ENCODE measurements at places on chromosomes 12 and 14. TPM values are rescaled to one million over a fixed set of nuclear protein-coding genes. Genes with fewer than 3 reads are reported as not detected.

PLEKHD1 gene
- 0.12 TPM for total RNA-seq

ACADS gene
- total RNA-seq = 15.9 TPM

DNA sequence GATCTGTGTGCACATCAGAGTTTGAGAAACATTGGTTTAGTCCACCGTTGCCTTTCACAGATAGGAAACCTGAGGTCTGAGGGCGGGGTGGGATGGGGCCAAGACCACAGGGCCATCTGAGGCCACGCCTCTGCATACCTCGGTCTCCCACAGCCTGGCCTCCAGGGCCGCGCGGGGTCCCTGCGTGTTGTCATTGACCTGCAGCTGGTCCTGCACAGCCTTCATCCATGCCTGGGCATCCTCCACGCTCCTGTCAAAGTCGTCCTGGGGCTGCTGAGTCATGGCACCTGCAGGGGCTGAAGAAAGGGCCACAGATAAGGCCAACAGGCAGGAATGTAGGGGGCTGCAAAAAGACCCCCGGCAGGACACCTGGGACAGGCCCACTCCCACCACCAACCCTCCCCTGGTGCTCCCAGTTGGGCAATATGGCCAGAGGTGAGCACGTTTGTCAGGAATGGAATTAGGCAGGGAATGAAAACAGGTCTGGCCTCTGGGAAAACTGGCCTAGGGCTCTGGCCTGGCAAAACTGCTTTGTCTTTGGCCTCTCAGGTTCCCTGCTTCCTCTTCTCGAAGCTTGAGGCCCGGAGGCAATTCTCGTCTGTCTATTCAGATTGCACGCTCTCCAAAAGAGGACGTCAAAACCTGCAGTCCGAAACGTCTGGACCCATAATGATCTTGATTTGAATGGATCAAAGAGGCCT is 40.8 kb downstream of the SYNE3 start:
- DNase-seq = no peak

CLEC4C gene
- not detected for total RNA-seq

GRCh38 chr14:74711651-74712050 is 1.2 kb downstream of the AREL1 start:
- no peak for DNase-seq

GYS2 gene
- total RNA-seq = not detected

DNA sequence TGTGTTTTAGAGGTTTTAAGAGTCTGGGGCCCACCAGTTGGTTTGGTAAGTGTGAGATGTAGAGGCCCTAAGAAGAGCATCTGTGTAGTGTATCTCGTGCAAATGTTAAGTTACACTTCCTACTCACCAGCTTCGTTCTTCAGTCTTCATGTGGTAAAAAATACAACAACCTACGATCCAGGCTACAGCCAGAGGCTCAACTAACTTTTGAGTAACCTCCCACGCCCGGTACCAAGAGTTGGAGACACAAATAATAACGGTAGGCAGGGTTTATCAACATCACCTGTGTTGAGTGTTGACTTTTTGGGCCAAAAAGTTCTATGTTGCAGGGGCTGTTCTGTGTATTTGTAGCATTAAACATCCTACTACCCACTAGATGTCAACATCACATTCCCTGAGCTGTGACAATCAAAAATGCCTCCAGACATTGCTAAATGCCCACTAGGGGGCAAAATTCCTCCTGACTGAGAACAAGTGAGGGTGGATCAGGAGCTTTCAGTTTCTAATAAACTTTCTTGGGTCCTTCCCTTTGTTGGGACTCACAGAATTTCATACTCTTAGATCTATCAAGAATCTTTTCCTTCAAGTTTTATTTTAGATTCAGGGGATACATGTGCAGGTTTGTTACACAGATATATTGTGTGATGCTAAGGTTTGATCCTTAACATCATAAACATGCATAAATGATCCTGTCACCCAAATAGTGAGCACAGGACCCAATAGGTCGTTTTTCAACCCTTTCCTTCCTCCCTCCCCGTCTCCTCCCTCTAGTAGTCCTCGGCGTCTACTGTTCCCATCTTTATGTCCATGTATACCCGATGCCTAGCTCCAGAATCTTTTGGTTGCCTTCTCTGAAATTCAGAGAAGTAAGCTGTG is 94.7 kb downstream of the SLC2A13 start:
- DNase-seq = peak; percentile 62

LMO3 gene
- total RNA-seq = not detected

TMEM179 gene
- total RNA-seq = not detected

GRCh38 chr12:29762637-29763300 is 21.0 kb downstream of the TMTC1 start:
- DNase-seq = no peak

GRCh38 chr14:71208702-71209357 is 301.6 kb downstream of the PCNX1 start:
- no peak for DNase-seq

GRCh38 chr14:54085841-54086240 is 129.2 kb upstream of the BMP4 start:
- DNase-seq = no peak

GRCh38 chr14:58152014-58152857 is at the start of gene ARMH4:
ARMH4 (minus strand) TSS chr14:58152213; CDS start chr14:58139358, 12,855 bp downstream.
- no peak for DNase-seq

TSHR gene
- total RNA-seq = not detected

DNA sequence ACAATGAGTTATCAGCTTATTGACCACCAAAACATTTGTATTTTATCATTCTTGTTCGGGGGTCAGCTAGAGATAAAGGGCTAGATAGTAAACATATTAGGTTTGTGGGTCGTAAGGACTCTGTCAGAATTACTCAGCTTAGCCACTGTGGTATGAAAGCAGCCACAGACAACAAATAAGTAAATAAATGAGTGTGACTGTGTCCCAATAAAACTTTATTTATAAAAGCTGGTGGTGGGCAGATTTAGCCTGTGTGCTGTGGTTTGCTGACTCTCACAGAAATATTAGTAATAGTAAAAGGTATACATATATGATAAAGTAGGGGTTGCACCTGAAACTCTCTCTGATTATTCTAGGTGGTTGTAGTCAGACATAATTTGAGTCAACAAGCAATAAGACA is 56.1 kb downstream of the TPH2 start:
- no peak for DNase-seq

DNA sequence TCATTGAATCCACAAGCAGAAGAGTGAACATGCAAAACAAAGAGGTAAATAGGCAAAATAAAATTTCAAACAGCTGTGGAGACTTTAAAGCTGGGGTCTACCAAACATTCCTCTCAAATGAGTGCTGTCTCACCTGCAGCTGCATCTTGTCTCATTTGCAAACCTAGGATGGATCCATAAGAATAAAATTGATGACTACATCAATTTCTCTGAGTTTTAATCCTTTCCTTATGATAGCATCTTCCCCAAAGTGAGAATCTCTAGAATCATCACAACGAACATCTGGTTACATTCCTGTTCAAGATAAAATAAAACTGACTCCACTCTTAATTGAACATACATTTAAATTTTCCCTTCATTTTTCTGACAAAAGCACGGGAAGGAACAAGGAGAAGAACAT is 18.2 kb downstream of the SSTR1 start:
- no peak for DNase-seq

DNA sequence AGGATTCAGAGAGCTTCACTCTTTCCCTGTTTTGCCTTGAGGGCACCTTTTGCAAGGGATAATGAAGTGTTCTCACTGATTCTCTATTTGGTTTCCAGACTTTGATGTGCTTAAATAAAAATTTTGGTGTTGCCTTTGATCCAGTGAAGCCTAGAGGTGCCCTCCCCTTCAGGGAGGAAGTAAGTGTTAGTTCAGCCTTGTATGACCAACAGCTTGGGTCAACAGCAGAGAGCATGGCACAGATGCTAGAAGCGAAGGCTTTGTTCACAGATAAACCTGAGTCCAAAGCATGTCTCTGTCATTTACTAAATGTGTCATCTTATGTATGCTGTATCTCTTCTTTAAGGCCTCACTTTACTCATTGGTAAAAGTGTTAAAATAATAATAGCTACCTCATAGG is 52.8 kb upstream of the STXBP6 start:
- no peak for DNase-seq

Data from activated naive CD4-positive, alpha-beta T cell treated with anti-CD3 and anti-CD28 coated beads, Interleukin-2, amount 50 U/mL, for 72 hours (primary cell).